ENCODE measurements at places on chromosomes 5 and 9.

- DNase-seq, result no peak
Observed at GRCh38 chr5:133569347-133569746, 43.0 kb downstream of the FSTL4 start.

- DNase-seq, result no peak
Observed at GRCh38 chr5:111353035-111353434, 128.9 kb downstream of the CAMK4 start.

DNA sequence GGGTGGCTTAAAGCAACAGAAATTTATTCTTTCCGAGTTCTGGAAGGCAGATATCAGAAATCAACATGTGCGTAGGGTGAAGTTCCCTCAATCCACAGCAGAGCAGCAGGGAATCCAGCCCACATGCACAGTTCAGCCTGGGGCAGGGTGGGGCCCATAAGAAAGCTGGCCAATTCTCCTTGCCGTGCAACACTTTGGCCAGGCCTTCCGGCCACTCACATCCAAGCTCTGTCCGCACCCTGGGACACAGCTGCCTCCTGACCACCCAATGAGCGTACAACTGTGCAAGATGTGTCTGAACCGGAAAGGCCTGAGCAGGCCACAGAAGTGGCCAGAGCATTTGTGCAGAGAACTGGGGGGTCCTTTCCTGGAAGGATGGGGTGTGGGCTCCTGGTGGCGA lies 274.9 kb downstream of the GADD45G start:
- DNase-seq, result no peak

DNA sequence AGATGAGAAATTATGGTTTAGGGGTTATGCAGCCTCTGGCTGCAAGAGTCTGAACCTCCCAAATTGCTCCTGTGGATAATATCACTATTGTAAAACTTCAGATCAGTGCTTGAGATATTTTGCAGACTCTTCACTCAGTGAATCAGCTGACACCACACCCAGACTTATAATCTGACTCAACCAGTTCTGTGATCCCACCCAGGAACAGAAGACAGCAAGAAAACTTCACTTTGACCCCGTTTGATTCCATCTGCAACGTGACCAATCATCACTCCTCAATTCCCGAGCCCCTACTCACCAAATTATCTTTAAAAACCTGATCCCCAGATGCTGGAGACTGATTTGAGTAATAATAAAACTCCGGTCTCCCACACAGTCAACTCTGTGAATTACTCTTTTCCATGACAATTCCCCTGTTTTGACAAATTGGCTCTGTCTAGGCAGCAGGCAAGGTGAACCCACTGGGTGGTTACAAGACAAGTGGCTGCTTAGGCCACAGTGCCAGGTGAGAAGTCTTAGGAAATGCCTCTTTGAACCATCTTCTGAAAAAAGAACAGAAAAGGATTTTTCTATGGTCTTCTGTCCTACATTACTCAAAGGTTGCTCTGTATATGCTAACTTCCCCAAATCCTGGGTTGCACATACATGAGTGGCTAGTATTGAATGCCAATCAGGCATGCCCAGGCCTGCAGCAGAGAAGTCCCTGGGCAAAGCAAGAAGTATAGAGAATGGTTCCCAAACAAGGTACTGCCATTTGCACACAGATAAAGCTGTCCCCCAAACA lies 588.0 kb downstream of the PRELID2 start:
- no peak for DNase-seq

DNA sequence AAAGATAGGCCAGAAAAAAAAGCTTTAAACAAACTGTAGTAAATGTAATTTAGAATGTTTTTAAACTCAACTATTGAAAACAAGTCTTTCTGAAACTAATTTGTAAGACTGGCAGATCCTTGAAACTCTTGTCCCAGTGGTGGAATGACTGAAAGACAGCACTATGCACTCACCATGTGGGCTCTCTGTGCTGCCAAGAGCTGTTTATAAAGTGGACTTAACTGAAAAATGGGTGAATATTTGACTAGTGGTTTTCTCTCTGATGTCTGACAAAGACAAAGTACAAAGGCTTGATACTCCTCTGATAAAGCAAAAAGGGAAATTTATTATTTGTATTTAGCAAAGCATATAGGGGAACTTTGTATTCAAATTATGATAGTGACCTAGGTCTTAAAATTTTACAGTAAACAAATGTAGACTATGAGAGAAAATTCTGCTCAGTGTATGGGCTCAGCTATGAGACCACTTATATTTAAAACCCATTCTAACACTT lies 635.4 kb downstream of the NR2F1-AS1 start:
- DNase-seq, result no peak

GRCh38 chr5:175824676-175825075 lies 46.7 kb upstream of the CPLX2 start:
- DNase-seq, result no peak

DNA sequence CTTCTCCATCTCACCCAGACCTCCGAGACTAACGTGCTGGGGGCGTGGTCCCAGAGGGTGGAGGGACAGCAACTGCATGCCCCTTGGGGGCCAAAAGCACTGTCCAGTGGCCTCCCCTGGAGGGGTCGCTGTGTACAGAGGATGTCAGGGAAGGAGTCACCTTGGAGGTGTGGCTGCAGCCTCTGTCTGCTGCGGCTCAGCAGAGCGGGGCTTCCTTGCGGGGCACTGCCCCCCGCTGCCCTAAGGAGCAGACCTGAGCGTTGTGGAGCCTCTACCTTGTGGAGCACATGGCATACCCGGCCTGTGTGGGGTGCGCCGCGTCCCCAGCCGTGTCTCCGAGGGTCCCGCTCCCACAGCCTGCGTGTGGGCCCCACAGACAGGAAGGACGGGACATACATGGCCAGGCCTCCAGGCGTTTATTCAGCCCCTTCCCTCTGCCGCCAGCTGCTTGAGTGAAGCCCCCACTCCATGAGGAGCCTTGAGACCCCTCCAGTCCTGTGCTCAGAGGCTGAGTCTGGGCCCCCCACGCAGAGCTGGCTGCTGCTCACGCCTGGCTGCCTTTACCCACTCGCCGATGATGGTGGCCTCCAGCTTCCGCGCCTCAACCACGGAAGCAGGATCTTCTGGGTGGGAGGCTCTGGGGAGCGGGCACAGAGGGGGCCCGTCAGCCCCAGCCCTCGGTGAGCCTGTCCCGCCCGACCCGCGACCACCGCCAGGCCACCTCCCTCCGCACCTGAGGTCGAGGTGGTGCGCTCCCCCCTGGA lies 4.2 kb downstream of the DPP7 start:
- DNase-seq, result no peak

GRCh38 chr5:156706631-156707030 lies 143.5 kb upstream of the PPP1R2B start:
- DNase-seq, result no peak

- DNase-seq, result no peak
Observed at GRCh38 chr5:107253246-107253645, 417.5 kb downstream of the EFNA5 start.

GRCh38 chr5:137357436-137357835 lies 141.7 kb downstream of the SPOCK1 start:
- DNase-seq, result no peak

GRCh38 chr5:77990020-77990419 lies 213.9 kb upstream of the TBCA start:
- no peak for DNase-seq

- DNase-seq, result no peak
Observed at GRCh38 chr5:34680896-34681295, 24.8 kb downstream of the RAI14 start.

GRCh38 chr5:123671042-123671441 lies 159.1 kb downstream of the CSNK1G3 start:
- DNase-seq, result no peak

DNA sequence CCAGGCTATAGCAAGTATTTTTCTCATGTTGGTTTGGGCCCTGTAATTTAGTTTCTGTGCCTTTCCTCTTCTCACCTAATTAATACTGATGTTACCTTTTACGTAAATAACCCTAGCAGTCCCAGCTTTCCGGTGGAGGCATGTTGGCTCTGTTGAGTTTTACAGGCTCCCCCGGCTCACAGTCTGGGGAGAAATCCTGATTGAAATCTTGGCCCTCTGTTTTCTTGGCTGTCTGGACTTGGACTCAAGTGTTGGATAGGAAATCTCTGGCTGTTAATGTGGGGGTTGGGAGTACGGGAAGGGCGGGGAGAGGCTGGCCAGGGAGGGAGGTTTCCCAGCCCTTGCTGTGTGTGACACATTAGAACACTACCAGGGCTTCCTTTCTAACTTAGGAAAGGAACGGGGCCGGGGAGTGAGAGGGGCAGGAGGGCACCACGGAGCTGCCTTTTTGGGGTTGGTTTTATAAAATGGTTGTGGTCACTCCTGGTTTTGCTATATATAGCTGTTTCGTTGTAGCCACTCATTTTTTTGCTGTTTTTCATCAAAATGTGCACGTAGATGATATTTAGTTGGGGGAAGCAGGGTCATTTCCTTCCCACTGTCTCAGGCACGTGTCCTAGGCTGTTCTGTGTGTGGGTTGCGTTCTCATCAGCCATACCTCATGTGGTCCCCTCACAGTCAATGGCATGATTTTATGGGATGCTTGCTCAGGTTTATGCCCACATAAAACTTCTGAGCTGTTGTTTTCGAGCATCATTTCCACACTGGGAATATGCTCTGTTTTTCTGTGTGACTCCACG lies 11.0 kb downstream of the TRIO start:
- DNase-seq, result no peak
